Astrocyte of the spinal cord (primary cell): ENCODE measurements at places on chromosomes 16 and 17.
A peak's percentile ranks its signal among the peaks of the same experiment; 100 is the strongest.

- no peak for DNase-seq
Observed at GRCh38 chr17:8995711-8996110, 25.6 kb upstream of the NTN1 start.

GRCh38 chr17:61409301-61410112, 9.9 kb downstream of the TBX2 start:
- no peak for DNase-seq

DNA sequence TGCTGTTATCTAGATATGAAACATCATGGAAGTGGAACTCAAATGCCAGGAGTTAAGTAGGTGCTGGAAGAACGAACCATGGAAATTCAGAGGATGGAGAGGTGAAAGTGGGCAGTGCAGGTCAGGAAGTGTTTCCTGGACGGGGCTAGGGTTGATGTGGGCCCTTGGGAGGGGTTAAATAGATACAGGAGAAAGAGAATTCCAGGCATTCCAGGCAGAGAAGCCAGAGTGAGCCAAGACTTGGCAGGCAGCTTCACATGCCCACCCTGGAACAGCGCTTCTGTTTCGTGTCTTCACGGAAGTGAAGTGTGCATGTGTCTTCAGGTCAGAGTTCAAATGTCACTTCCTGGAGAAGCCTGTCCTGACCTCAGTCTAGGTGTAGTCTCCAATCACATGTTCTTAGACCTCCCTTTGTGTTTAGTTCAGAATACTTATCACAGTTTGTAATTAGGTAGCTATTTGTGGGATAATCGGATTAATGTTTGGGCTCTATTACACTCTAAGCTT, 41.3 kb downstream of the GP2 start:
- DNase-seq, result no peak

DNA sequence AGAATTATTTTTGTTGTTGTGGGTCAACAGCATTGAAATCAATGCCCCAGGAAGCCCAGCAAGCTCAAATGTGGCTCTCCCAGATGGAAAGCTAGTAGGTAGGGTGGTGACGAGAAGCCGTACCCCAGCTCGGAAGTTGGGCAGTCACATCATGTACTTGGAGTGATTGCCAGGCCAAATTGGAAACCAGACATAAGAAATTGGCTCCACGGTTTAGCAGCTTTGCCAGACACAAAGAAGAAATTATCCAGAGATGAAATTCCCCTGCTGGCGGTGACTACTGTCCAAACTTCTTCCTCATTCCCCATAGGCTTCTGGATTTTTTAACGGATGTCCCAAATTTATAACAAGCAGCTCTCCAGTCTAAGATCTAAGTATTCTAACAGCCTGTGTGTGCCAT, 95.9 kb downstream of the OR1D5 start:
- DNase-seq, result no peak

- no peak for DNase-seq
Observed at GRCh38 chr17:75738218-75738802, 17.1 kb downstream of the ITGB4 start.

GRCh38 chr16:86321491-86321890, 188.8 kb upstream of the FOXF1 start:
- DNase-seq, result no peak

DNA sequence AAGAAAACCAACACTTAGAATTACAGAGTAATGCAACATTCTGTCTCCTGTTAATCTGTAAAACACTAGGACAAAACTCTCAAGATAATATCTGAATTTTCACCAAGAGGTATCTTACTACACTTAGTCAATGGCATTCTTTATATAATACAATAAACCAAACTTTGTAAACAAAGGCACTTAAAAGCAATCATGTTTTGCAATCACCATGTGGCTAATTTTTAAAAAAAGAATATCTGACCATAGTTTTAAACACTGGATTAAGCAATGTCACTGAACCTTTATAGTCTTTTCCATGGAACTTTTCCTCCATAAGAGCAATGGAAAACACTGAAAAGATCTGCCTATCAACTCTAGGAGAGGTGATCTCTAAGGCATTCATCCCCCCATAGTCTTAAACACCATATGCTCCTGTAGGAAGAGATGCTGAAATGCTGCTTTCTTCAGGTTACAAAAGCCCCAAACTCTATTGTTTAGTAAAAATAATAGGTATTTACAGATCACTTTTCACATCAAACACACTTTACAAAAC, 144.2 kb upstream of the CORO6 start:
- DNase-seq, result no peak

DNA sequence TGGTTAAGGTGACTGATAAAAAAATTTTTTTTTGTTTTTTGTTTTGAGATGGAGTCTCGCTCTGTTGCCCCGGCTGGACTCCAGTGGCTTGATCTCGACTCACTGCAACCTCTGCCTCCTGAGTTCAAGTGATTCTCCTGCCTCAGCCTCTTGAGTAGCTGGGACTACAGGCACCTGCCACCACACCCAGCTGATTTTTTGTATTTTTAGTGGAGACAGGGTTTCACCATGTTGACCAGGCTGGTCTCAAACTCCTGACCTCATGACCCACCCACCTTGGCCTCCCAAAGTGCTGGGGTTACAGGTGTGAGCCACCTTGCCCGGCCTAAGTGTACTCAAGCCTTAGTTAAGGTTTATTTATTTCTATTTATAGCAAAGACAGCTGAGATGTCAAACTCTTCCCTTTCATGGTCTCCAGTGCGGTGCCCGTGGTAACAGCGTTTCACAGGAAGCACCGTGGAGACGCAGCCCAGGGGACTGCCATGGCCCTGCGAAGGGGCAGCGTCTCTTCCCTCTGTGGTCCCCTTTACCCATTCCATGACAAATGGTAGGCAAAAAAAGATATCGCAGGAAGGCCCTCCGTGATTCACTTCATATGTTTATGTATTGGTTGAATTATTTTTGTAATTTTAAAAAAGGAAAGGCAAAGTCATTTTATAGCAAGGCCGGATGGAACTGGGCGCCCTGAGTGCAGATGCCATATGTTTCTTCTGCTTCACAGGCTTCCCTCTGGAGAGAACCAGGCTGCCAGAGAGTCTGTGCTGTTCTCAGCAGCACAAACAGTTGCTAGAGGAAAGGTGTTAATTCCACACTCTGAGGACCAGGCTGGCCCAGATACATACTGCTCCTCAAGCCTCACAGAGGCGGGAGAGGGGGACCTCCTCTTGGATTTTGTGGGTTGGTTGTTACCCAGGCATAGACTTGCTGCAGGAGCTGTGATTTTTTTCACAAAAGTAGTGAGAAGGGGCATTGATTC, 29.2 kb downstream of the DDX19A start:
- no peak for DNase-seq

- DNase-seq, result no peak
Observed at GRCh38 chr16:80984124-80984892, 22.4 kb downstream of the CMC2 start.

DNA sequence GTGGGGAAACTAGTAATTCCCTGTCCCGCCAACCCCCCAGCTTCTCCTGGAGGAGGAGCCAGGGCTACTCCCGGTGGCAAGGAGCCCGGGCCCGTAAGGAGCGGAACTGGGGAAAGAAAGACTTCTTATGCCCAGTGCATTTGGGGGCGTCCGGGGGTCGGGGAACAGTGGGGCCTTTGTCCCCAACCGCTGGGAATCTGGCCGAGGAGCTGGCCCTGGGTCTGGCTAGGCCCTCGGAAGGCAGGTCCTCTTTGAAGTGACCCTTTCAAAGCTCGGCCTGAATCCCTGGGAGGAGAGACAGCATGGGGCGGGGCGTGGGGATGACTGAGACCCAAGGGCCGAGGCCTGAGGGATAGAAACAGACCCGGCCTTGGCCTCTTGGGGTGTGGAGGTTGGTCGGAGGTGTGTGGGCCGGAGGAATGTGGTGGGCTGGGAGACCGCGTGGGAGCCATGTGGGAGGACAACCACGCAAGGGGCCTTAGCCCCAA, 6.0 kb downstream of the ARHGAP23 start:
- no peak for DNase-seq

DNA sequence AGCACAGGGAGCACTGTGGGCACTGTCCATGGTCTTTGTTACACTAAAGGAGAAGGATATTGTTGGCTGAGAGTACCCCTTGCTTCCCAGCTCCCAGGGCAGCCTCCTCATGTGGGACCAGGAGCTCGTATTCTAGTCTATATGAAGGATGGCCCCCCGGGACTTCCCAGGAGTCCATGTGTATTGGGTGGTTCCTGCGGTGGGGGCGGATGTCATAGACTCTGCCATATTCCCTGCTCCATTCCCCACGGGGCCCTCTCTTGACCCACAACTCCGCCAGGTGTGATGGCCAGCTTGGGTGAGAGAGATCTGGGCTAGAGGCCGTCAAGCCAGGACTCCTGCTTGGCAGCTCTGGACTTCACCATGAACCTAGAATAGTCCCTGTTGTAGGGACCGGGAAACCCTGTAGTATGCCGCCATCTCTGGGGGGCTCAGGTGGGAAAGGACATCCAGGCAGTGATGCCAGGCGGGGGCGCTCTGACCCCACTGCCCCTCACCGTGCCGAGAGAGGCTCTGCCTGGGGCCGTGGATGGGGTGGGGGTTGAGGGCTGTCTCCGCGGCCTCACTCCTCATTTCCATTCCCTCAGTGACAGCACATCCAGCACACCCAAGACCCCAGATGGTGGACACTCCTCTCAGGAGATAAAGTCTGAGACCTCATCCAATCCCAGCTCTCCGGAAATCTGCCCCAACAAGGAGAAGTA, 37.8 kb downstream of the OR1D5 start:
- DNase-seq, result no peak

DNA sequence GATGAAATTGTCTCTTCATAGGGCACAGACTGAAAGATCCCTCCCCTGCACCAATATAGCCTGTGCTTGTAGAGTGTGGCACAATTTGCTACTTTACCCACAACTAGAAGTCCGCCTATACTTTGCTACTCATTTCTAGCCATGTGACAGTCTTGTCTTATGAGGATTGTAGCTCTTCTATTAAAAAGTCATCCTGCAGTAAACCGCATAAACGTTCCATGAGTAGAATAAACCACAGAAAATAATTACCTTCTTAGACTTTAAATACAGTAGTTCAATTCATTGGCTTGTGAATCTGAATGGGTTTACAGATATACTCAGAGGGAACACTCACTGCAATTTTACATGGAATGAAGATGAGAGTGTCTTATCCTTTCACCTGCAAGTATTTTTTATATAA, 4.4 kb downstream of the KRT27 start:
- DNase-seq, result no peak

- DNase-seq, result peak; percentile 82
Observed at GRCh38 chr17:77319211-77320043, 178.7 kb downstream of the SEC14L1 start.
